Urothelium cell line (cell line): ENCODE measurements at places on chromosomes 1 and 21.

DNA sequence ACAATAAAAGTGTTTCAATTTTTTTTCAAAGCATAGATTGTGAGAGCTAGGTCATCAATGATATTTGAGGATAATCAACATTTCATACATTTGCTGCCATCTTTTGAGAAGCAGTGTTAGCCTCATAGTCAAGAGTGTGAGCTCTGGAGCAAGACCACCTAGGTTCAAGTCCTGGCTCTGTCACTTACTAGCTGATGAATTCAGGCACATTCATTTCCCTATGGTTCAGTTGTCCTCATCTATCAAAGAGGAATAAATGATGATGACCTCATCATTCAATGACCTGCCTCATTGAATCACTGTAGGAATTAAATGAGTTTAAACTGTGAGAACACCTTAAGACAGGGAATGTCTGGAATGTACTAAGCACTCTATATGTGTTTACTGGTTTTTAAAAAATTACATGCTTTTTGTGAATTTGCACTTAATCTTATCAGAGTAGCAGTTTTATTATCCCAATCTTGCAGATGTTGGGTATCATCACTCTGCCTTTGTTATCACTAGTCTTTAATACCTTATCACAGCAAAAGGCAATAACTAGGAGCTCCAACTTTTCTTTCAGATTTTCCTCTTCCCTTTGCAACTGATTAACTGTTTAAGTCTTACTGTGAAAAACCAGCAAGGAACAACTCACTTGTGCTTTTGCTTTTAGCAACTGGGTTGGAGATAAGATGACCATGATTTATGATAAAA, 47.4 kb downstream of the SLC30A10 start:
- no peak for DNase-seq

DNA sequence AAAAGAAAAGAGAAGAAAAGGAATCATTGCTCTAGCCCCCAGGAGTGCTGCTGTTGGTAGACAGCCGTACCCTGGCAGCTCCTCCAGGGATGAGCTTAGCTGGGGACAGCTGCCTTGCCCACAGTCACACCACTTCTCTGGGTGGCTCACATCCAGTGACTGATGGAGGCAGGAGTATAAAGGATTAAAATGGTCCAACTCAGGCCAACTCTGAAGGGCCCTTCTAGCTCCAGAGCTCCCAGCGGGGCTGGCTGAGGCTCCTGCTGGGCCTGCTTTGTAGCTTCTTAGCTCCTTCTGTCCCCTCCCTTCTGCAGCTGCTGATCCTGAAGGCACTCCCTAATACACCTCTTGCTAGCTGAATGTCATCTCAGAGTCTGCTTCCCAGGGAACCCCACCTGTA, 4.4 kb downstream of the CITED4 start:
- DNase-seq = no peak

DNA sequence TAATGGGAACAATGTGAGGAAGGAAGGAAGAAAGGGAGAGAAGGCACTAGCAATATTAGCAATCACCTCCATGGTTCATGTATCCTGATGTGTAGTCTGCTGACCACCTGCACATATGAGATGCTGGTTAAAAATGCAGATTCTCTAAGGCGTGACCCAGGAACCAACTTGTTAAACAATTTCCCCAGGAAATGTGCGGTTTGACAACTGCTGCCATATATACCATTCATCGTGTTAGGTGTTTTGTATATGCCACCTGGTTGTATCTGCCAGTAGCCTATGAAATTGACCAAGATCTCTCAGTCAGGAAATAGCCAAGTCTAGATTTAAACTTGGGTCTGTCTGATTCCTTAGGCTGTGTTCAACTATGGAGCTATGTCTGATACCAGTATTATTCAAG, 4.1 kb downstream of the SEMA4A start:
- DNase-seq = no peak

- no peak for DNase-seq
Measured at GRCh38 chr1:43057567-43057966, 98.9 kb upstream of the SLC2A1 start.

- DNase-seq = no peak
Measured at GRCh38 chr1:223216531-223217205, 73.6 kb upstream of the TLR5 start.

DNA sequence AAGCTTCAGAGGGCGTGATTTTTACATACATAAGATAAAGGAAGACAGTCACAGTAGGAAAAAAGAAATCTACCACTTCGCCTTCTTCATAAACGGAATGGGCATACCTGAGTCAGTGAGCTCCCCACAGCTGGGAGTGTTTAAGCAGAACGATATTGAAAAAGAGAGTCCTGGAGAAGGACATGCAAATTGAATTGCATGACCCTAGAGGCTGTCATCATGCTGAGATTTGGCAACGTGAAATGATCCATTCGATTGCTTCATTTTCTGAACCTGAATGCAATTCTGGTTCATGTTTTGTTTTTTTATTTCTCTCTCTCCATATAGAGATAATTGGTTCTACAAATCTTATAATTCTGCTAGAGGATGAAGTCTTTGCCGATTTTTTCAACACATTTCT, 3.7 kb downstream of the RGSL1 start:
- no peak for DNase-seq

- DNase-seq = no peak
Measured at GRCh38 chr1:201750120-201750519, 78.8 kb upstream of the IPO9 start.

DNA sequence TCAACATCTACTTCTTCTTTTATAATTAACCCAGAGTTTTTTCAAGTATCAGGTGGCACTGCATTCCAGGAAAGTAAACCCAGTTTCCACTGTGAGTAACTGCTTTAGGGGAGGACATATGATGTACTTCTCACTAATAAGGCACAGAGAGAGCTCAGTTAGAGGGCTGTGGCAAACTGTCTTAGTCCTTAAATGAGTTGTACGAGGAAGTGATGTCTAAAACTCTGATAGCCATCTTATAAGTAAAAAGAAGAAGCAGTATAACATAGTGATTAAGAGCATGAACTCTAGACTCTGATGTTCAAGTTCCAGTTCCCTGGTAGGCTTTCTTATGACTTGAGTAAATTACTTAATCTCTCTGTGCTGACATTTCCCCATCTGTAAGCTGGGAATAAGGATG, 58.7 kb upstream of the PTGS2 start:
- no peak for DNase-seq

GRCh38 chr1:43499898-43500297, 30.8 kb upstream of the PTPRF start:
- DNase-seq = no peak

DNA sequence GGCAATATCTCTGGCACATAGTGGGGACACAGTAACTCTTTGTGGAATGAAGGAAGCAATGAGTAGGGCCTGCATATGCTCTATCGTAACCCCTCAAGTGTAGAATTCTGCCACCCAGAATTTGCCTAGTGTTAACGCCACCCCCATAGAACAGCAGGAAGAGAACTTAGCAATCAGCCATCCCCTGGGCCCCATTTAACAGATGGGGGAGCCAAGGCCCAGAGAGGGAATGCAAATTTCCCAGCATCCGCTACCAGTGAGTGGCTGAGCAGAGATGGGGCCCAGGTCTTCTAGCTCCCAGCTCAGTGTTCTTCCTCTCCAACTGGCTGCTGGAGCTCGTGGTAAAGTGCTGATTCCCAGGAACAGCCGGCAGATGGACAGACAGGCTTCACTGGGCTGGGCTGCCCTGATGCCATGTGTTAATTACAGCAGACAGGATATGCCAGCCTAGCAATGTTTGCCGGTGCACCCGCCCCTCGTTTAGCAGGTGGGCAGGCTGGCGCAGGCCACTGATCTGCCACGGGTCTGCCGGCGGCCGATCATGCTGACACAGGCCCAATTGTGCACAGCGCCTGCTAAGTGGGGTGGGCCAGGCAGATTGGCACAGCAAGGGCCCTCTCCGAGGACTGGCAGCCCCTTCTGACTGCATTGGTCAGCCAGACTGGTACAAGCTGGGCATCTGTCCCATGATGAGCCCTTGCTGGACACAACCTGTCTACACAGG, 171.9 kb downstream of the IGSF21 start:
- no peak for DNase-seq

GRCh38 chr1:211007830-211008229, 126.1 kb downstream of the KCNH1 start:
- no peak for DNase-seq

DNA sequence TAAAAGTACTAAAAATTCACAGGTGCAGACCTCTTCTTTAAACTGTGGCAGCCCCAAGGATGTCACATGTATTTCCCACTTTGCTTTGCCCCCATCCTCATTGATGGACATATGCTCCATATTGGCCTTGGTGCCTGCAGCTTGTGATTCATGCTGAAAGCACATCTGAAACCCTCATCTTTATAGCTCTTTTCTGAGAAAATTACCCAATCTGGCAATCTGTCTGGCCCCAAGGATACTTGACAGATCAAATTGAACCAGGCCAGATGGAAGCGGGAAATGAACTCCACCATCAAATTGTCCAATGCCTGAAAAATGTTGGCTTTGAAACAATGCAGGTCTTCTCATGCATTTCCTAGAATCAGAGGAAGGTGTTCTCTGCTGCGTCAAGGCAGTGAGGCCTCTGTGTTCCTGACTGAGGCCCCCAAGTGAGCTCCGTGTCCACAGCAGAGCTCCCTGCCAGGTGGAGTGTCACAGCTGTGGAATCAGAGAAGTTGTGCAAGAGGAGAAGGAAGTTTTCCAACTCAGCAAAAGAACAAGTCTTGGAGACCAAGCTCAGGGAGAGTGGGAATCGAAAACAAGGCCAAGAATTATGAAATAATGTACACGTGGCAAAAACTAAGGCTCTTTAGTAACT, 323.7 kb downstream of the PLPP3 start:
- no peak for DNase-seq

DNA sequence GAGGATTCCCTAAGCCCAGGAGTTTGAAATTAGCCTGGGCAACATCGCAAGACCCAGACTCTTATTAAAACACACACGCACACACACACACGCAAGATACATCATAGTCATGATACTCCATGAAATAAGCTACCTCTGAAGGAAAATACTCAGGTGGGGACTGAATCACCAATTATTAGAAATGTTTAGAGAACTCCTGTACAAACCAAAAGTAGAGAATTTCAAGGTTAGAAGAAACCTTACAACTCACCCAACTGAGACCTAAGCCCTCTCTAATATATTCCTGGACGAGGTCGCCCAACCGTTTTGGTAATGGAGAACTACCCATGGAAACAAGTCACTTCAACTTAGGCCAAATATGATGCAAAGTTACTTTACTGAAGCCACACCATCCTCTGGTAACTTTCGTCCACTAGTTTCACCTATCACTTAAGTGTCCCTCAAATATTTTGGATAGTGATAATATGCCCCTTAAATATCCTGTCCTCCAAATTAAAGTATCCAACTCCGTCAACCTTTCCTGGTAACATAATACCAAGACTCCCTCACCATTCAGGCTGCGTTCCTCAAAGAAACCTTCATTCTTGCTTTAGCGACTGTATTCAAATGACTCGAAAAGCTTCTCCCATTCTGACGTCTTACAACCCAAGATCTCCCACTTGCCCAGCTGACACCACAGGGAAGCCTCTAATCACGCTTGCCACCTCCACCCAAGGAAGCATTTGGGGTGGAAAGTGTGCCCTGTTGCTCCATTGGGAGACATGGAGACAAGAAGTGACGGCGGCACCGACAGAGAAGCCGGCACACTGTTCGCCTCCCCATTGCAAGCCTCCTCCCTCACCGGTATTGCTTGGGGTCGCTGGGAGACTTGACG, 856 bp downstream of the NRDC start:
- no peak for DNase-seq

DNA sequence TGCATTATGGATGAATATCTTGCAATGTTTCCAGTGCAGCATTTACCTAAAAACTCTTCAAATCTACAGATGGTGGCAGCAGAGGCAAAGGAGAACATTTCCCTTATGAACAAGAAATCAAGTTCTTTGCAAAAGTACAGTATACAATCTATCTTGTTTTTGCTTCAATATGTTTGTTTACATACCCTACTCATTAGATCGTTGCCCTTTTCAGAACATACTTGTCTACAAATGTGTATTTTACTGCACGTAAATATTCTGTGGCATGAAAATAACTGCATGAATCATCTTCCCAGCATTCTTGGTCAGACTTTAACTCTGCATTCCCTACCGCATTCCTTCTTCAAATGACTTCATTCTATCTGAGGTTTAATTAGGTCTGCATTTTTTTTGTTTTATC, 212.7 kb downstream of the ZP4 start:
- DNase-seq = peak; percentile 41

- no peak for DNase-seq
Measured at GRCh38 chr1:16026723-16027484, 5.1 kb downstream of the CLCNKA start.

GRCh38 chr1:218510153-218510772, 165.1 kb downstream of the TGFB2 start:
- no peak for DNase-seq

- DNase-seq = no peak
Measured at GRCh38 chr1:230701434-230701833, 12.5 kb downstream of the AGT start.

DNA sequence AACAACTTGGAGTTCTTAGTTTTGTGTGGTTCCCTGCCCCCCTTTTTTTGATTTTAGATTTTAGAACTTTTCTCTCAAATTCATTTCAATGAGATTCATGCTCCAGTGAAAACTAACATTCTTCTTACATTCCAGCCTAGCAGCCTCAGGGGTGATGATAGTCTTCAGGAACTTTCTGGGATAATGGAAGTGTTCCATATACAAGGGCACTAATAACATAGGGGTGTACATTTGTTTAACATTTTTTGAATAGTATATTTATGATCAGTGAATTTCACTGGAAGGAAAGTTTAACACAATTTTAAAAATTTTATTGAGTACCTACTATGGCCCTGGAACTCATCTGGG, 61.4 kb upstream of the ZNF648 start:
- no peak for DNase-seq
